ENCODE measurements at places on chromosomes 3 and 15.

DNA sequence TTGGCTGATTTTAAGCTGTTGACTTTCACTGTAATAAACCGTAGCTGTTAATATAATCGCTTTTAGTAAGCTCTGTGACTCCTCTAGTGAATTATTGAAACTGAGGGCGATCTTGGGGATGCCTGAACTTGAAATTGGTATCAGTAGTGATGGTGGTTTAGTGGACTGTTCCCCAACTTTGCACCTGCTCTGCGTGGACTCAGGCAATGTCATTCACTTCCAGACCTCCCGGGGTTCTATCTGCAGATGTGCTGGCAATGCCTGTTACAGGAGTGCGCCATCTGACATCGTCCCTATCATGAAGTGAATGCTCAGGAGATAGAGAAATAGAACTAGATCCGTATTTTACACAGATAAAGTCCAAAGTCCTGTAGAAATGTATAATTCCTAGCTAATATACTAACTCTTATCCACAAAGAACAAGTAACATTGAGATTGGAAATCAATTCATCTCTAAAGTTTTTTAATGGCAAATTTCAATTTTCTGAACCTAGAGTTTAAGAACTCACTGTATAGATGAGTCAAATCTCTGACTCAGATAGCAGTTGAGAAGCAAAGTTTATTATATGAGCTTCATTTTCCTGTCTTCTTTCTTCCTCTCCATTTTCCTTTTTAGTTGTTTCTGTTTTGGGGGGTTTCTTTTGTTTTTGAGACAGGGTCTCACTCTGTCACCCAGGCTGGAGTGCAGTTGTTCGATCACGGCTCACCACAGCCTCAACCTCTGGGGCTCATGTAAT is 51.8 kb downstream of the HEG1 start:
- DNase-seq, result no peak

DNA sequence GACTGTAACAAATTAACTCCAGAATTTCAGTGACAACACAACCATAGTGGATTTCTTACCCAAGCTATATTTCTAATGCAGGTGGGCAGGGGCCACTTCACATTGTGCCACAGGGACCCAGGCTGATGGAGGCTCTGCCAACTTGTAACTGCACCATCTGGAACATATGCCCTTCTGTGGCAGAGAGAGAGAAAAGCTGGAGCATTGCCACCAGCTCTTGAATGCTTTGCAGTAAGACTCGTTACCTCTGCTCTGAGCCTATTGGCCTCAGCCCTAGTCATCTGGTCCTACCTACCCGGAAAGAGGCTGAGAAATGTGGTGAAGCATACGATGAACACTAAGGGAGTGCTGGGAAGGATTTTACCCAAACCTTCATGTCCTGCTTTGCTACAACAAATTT is 587.1 kb downstream of the ZNF385D start:
- DNase-seq, result no peak

- no peak for DNase-seq
Observed at GRCh38 chr3:168803536-168803935, 707.8 kb upstream of the GOLIM4 start.

GRCh38 chr15:64586984-64587383 is 126.6 kb downstream of the ZNF609 start:
- no peak for DNase-seq

DNA sequence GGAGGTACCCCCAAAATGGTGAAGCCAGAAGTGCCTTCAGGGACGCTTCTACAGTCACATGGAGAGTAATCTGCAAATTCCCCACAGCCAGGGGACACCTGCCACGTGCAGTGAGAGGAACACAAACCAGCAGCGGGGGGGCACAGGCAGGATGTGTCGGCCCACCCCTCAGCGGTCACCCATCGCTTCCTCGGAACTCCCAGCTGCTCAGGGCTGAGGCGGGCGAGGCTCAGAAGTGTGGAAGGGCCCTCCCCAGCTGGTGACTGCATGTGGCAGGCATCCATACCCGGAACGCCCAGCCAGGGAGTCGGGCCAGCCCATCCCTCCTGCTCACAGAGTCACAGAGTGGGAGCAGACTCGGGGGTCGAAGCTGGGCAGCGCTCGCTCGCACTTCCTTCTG is 63.7 kb downstream of the SLC12A8 start:
- peak; percentile 74 for DNase-seq

DNA sequence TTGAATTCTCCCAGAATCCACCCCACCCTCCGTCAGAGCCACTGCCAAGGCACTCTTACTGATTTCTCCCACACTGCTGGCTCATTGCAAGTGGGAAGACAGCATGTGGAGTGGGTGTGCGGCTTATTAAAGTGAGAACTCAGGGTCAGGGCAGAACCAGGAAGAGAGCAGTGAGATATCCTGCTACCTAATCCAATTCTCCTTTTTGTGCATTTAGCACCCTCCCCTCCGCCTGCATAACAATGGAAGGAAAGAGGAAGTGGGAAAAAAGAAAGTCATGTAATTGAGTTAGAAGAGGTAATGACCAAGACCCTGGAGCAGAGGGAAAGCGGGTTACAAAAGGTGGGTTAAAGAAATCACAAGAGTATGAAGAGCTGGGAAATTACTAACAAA is 27.8 kb upstream of the PIK3CB start:
- no peak for DNase-seq

DNA sequence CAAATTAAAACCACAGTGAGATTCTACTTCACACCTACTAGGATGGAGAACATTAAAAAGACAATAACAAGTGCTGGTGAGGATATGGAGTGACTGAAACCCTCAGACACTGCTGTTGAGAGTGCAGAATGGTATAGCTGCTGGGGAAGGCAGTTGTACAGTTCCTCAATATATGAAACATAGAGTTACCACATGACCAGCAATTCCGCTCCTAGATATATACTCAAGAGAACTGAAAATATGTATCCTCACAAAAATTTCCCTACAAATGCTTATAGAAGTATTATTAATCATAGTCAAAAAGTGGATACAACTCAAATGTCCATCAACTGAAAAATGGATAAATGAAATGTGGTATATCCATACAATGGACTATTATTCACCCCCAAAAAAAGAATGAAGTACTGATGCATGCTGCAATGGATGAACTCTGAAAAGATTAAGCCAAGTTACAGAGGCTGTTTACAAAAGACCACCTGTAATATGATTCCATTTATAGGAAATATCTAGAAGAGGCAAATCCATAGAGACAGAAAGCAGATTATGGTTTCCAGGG is 164.7 kb upstream of the IGF1R start:
- no peak for DNase-seq

- no peak for DNase-seq
Observed at GRCh38 chr3:127089486-127090145, 103.3 kb upstream of the PRR23E start.

DNA sequence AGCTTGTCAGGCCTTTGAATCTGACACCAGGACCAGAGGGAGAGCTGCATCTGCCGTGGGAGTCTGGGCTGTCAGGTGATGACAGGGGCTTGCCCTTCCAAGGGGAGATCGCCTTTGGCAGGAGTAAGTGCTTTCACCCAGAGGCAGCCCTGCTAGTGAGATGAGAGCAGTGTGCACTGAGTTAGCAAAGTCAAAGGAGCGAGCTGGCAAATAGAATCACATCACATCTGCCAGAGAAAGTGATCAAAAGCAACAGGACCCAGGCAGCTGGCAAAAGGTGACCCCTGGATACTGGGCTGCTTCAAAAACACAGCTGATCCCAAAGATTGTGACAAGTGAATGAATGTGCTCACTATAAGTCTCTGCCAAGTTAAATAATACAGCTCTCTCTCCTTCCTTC is 36.1 kb upstream of the PYDC2 start:
- no peak for DNase-seq

- DNase-seq, result no peak
Observed at GRCh38 chr3:55549177-55549576, 62.1 kb upstream of the WNT5A start.

DNA sequence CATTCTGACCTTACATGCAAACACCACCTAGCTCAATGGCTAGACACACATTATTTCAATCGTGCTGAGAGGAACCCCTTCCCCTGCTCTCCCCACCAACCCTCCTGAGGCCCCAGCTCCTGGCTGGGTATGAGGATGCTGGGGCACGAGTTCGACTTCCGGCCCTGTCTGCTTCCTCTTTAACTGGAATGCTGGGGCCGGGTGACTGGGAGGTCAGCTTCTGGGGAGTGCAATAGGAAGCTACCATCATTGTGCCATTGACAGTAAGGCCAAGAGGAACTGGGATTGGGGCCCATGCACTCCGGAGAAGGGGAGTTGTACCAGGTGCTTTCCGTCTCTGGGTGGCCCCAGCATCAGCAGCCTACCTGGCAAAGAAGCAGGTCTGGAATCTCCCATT is 15.6 kb upstream of the TLE3 start:
- no peak for DNase-seq

GRCh38 chr15:74333662-74334061 is 33.8 kb downstream of the CYP11A1 start:
- DNase-seq, result no peak

DNA sequence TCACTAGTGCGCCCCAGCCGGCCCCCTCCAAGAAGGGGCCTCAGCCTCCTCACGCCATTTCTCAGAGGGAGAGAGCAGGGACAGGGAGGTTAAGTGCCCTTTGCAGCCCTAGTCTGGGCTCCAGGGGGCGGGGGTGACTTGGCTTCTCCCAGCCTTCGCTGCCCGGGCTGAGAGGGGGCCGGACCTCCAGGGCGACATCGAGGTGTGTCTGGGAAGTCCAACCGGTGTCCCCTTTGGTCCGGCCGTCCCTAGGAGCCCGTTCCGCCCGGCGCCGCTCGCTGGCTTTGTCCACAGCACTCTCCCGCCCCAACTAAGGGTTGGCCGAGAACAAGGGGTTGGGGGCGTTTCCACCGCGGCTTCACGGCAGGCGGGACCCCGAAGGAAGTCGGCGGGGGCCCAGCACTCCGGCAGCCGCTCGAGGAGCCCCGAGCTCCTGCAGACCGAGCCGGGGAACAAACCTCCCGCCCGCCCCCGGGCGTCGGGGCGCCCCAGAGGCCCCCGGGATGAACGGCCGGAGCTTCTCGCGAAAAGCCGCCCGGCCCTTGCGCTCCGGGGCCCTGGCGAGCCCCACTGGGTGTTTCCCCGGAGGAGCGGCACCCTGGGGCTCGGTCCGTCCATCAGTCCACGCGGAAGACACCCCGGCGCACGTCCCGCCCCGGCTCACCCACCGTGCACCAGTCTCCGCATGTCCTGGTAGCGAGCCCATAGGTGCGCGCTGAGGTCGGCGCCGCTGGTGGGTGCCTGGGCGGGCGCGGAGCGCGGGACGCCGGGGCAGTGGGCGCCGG is 627 bp downstream of the NT5DC2 start:
- DNase-seq, result peak; percentile 92

- DNase-seq, result no peak
Observed at GRCh38 chr3:153746211-153746610, 375.0 kb upstream of the ARHGEF26 start.

DNA sequence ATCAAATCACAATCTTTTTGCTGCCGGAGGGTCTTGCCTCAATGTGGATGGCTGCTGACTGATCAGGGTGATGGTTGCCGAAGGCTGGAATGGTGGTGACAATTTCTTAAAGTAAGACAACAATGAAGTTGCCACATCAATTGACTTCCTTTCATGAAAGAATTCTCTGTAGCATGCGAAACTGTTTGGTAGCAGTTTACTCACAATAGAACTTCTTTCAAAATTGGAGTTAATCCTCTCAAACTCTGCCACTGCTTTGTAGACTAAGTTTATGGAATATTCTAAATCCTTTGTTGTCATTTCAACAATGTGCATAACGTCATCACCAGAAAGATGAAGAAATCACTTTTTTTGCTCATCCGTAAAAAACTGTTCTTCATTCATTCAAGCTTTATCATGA is 65.8 kb downstream of the B3GNT5 start:
- DNase-seq, result no peak

DNA sequence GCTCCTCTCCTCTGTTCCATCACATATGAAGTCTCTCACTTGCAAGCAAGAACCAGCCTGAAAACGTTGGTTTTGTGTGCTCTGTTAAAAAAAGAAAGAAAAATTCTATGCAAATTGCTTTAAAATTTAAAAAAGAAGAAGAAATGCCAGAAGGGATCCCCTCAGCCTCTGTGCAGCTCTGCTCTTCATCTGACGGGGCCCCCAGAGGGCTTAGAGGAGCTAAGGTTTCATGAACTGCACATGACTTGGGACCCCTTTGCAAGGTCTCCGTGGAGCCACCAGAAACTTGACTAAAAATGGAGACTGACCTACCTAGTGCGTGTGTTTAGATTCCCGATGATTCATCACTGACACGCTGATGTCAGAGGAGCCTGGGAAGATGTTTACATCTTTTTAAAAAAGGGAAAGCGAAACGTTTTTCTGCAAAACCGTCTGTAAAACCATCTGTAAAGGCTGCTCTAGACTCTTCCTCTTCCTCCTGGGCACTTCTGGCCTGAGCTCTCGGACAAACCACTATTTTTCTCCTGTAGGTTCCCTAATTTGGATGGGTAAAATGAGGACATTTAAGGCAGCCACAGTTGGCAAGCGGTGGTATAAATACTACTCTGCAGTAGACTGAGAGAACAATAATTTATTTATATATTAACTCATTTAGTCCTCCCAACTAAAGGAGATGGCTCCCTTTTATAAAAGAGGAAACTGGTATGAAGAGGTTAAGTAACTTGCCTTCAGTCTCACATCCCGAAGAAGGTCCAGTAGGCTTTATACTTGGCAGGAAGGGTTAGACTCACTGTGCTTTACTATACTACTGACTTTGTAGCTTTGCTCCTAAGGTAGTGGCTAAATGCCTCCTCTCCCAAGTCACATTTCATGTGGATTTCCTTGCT is 67.2 kb upstream of the POLG start:
- DNase-seq, result no peak

DNA sequence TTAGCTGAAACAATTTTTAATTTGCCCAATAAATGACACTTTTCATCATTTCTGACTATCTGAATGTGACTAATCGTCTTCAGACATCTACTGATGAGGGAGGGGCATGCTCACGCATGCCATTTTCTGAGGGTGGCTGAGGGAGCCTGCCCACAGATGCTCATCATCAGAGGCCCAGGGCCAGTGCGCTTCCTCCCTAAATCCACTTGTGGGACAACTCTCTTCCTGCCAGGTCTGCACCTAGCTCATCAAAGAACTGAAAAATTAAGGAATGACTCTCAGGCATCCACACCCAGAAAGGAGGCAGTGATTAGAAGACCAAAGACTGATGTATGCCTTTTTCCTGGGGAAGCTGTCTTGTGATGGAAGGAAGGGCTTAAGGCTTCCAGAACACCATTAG is 22.8 kb downstream of the RTP3 start:
- no peak for DNase-seq

DNA sequence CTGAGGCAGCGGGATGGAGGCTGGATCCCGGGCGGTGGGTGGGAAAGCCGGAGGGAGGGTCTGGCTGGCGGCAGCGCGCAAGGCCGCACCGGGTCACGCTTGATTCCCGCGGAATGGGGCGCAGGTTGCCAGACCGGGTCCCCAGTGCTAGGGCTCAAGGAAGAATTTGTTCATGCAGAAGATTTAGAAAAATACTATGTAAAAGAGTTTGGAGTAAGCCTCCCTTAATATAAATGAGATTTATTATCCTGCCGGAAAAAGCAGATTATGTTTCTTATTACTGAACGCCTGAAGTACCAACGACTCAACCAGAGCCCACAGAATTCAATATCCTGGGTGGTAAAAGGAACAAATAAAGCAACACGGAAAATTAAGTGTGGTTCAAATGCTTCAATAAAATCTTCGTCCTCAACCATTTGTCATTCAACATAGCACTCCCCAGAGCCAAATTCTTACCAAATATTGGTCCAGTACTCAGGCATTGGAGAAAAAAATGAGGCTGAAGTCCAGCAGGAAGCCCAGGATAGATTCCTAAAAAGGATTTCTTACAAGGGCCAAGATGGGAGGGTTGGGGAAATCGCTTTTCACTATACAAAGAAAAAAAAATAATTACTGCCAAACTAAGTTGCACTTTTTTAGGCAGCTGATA is 1.2 kb upstream of the ZBTB20 start:
- DNase-seq, result peak; percentile 8

All from 8988T (cell line).